ENCODE measurements at places on chromosomes 2 and 18.

GRCh38 chr2:152336854-152337510, 2.0 kb downstream of the FMNL2 start:
- no peak for DNase-seq

GRCh38 chr2:23460993-23461392, 76.0 kb downstream of the KLHL29 start:
- DNase-seq: no peak

- DNase-seq: no peak
Measured at GRCh38 chr18:72013427-72013850, 530.7 kb downstream of the CBLN2 start.

DNA sequence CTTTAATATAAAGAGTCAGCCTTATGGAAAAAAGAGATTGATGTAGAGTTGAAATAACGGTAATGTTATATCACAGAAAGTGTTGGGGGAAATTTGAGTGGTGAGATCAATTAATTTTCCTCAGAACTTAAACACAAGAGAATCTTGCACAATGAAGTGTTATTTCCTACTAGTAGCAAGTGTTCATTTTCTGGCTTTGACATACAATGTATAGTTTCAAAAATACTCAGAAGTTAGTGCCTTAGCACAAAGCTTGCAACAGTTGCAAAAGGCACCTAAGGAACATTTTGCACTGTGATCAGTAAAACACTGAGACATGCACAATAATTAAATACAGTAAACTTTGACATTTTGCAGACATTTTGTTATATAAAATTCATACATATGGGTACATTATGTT, 161.2 kb downstream of the CD226 start:
- no peak for DNase-seq

DNA sequence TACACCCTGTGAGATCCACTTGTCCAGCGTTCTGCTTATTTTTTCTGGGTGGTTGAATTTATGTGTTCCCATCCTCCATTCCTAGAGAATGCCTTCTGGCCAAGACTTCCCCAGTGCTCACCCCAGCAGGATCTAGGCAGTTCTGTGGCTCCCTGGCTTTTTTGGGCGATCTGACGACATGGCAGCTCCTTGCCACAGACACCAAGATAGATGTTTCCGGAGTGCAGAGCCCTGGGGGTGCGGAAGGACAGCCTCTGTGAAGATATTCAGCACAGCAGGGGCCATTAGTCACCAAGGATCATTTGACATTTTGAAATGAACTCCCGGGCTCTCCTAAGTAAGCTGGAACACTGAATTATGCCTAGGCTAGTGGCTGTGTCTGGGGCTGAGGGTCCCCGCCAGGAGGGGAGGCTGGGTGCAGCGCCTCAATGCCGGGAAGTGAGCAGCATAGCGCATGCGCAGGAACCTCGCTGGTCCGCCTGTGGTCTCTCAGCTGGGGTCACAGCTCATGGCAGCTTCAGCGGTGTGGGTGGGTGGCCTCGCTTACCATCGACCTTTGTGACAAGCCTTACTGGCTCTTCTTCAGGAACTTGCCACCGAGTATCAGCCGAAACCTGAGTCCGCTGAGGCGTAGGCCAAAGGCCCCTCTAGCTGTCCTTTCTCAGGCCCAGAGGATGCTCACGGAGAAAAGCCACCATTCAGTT, 60.3 kb downstream of the MEX3C start:
- no peak for DNase-seq

DNA sequence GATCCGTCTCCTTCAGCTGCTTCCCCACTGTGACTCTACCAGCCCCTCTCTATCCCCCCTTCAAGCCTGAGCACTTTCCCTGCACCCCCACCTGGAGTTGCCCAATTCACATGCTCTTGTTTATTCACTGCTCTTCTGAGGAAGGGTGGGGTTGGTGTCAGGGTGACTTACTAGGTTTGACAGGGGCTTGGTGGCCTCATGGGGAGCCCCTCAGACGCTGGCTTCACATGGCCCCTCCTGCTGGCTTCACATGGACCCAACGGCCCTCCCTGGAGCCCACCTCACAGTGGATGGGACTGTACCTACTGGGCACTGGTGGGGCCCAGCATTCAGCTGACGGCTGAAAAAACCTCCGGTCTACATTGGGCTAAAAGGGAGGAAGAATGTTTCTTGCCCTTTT, 16.7 kb upstream of the MRPL33 start:
- DNase-seq: no peak

DNA sequence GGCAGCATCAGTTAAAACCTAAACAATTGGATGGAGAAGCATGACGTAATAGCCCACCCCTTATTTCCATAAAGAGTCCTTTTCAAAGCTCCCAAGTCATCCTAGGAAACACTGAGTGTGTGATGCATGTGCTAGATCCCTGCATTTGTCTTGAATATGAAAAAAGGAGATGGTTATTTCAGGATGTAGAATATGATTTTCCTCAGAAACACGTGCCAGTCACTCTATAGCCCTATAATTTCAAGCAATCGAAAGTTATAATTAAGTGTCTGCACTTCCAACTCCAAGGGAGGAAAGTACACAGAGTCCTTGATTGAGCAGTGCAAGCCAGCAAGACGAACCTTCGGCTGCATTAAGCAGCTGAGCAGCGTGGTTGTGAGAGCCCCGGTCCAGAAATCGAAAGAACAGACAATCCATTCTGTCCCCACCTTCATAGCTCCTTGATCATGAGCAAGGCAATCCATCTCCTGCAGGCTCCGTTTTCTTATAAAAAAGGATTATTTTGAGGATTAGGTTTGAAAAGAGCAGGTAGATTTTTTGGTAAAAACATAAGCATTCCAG, 287.7 kb downstream of the FBXO15 start:
- no peak for DNase-seq

- DNase-seq: no peak
Measured at GRCh38 chr2:229445501-229446211, 174.6 kb upstream of the PID1 start.

DNA sequence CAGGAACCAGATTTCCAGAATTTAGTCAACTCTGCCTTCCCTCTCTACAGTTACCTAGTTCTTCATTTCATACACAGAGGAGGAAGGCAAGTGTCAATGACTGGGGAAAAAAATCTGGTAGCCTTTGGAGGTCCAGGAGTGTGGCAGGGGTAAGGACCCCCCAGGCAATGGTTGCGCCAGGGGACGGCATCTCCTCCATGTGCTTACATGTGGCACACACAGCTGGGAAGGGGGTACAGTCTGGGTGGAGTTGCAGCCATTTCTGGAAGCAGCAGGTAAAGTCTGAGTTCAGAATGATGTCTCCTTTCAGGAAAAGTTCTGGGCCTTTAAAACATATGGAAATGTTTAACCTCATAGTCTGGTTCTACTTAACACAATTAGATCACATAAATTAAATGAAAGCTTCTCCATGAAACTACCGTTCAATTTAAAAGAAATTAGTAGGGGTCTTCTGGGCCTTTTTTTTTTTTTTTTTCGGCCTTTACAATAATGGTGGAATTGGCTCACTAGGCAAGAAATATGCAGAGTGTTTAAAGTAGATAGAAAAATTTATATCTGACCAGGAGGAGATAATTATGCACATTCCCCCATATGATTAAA, 153.6 kb upstream of the EPC2 start:
- DNase-seq: no peak

GRCh38 chr2:206361407-206362045, 81.8 kb upstream of the ADAM23 start:
- DNase-seq: no peak

DNA sequence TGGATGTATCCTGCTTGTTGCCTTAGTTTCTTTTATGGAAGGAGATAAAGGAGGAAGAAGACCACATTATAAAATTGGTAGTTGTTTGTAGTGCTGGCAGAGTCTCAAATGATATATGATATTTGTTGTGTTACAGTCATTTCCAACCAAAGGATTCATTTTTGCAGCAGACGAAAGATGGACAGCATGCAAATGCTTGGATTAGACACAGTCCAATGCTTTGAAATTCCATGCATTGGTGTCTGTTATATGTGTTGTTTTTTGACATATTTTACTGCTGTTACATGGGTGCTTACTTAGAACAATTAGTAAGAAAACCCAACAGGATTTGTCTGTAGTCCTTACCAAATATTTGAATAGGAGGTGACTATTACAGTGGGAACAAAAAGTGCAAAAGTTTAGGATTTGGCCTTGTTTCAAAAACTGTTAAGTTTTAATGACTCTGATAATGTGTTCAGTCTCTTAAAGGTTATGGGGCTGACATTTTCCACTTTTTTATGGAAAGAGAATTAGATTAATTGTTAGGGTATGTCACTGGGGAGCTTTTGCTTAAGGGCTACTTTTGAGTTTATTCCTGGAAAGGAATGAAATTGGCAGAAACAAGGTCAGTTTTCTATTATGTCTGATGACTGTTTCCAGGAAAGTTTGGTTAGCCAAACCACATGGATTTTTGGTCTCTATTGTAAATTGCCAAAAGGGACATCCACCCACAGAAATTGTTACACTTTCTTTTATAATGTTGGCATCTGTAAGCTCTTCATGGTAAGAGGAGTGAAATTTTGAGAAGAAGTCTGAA, 229.4 kb upstream of the MMADHC start:
- DNase-seq: no peak

GRCh38 chr2:22247466-22247865, 1123.7 kb downstream of the TDRD15 start:
- DNase-seq: no peak

- no peak for DNase-seq
Measured at GRCh38 chr2:231589656-231590055, 3.0 kb upstream of the TEX44 start.

DNA sequence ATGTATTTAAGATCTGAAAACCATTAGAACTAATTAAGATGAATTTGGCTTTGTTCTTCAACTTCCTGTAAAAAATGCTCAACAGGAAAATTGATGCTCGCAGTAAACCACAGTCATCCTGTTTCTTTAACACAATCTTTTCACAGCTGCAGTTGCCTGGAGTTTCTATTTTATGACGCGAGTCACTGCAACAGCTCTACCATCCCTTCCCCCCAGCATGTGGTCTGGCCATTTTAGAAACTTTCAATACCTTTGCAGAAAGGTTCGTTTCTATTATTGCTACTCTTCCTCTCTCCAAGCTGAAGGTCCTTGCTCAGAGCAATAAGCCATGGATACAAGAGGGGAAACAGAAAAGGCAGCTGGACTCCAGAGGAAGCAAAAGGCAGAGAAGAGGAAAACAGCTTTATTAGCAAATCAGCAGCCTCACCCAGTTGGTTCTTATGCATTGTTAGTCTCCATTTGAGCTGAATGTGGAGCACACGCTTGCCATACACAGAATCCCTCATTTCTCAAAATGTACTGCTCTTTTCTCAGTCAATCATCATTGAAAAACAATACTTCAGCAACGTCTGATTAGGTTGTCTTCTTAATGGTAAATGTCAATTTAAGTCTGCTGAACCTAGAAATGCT, 3.9 kb downstream of the WIPF1 start:
- peak; percentile 37 for DNase-seq

DNA sequence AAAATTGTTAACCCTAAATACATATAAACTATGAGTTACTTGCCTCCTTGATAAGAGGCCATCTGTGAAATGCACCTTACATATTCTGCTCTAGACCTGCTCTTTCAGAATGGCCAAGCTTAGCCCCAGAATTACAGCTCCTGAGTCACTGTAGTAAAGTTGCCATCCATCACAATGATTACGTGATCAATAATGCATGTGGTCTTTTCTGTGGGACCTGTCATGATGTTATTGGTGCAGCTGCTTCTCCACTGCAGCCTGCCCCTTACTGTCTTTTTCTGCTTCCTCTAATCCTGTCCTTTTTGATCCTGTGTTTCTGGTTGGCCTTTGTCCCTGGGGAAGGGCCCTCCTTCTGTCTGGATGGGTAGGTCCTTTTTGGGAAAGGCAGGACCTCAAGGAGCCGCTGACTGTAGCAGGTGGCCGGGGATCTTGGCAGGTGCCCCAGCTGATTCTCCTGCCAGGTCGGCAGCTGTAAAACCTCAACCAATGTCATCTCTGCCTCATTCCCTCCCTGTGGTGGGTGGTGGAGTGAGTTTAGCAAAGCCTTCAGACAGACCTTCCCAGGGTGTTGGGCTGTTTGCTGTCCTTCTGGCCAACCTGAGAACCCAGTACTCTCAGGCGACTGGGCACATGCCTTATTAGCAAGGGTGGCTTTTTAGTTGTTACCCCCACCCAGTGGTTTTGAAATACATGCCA, 126.2 kb upstream of the EML6 start:
- no peak for DNase-seq

All from activated CD8-positive, alpha-beta memory T cell treated with anti-CD3 and anti-CD28 coated beads for 1 hour (primary cell).